Stimulated activated CD4-positive, alpha-beta T cell treated with anti-CD3 and anti-CD28 coated beads, TNF-alpha, amount 100 ng/mL, for 1 hour (primary cell): ENCODE measurements at places on chromosomes 5 and 9.

- no peak for DNase-seq
These were observed at the start of gene TPM2 for GRCh38 chr9:35689542-35690293. TPM2 (minus strand) TSS chr9:35689925; CDS start chr9:35689817, 108 bp downstream.

DNA sequence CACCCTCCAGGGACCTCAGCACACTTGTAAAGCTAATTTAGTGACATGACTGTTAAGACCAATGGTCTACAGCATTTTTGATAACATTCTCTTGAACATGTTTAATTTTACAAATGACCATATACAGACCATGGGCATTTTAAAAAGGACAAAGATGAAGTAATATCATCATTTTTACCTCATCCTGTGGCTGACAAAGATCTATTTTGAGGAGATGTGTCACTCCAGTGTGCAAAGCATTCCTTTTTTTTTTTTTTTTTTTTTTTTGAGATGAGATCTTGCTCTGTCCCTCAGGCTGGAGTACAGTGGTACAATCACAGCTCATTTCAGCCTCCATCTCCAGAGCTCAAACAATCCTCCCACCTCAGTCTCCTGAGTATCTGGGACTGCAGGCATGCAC lies 118.2 kb upstream of the TBC1D2 start:
- DNase-seq: no peak

- DNase-seq: no peak
These were observed 78.5 kb downstream of the CD180 start for GRCh38 chr5:67118050-67118620.

DNA sequence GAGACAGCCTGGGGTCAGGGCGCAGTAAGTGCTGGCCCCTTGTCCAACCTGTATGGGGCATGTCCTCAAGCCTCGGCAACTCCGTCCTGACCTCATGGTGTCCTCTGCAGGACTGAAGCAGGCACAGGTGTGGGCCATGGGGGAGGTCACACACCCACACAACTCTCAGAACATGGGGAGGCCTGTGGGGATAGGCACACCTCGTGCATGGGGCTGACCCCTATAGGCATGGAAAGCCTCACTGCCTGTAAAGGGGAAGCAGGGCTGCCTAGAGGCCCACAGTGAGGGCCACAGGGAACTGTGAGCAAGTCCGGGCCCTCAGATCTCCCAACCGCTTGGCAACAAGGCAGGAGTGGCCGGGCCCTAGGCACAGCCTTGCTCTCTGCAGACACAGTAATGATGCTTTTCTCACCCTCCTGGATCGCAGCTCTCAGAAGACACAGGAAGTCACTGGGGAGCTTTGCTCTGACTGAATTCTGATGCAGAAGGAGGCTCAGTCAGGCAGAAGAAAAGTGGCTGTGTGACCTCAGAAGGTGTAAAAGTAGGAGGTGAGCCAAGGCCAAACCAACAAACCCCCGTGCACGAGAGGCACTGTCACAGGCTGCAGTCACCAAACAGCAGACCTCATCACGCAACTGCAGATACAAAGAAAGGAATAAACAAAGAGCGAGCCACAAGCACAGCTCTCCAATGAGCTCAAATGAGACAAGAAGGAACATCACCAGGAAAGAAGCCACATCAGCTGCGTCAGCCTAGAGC lies 5.4 kb downstream of the IPPK start:
- no peak for DNase-seq

GRCh38 chr5:124922255-124922975 lies 176.0 kb upstream of the ZNF608 start:
- no peak for DNase-seq

DNA sequence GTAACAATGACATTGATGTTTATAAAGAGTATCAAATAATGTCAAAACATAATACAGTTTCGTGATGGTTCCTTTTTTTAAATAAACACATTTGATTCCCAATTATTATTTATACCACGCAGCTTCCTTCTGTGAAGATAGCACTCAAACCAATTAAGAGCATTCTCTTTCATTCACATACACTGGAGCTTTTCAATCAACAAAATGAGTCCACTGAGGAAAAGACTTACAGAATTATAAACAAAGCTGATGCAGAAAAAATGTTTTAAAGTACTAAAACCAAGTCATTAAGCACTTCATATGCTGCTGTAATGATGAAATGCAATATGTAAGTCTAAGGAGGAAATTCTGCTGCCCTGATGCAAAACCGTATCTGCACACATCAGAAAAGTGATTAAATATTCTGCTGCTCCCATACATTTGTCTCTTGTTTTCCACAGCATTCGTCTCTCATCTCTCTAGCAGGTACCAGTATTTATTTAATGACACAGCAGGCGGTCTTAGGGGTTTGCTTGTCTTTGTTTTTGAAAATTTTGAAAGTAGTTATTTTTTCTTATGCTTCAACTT lies 147.1 kb downstream of the CDH10 start:
- DNase-seq: no peak

DNA sequence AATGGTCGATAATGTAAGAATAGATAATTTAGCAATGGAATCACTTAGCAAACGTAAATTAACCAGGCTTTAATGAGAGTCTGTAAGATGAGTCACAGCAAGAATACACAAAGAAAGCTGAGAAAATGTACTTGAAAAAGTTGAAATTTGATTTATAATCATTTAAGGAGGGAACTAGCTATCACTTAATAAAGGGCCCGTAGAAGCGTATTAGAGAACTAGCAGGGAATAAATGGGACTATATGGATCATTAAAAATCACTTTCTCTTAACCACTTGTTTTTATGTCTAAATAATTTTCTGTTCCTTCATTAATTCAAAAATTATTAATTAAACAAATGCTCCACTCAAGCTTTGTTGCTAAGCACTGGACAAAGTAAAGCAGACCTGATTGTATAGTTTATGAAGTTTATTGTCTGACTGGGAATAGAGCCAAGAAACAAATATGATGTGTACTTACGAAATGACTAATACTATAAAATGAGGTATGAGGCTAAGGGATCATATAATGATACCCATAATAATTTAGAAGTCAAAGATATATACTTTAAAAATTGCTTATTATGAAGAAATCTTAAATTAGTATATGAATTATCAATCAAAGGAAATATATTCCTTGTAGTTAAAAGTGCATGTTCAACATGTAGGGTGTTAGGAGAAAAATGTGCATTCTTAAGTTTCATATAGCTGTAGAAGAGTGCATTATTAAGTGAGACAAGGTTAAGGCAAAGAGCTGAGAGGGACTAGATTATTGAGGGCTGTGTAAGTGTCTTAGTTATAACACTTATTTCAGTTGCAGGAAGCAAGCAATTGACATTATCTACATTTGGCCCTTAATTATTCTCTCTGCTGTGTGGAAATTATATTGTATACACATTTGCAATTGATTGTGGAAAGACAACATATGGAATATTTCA lies 196.8 kb downstream of the PRDM9 start:
- DNase-seq: no peak

DNA sequence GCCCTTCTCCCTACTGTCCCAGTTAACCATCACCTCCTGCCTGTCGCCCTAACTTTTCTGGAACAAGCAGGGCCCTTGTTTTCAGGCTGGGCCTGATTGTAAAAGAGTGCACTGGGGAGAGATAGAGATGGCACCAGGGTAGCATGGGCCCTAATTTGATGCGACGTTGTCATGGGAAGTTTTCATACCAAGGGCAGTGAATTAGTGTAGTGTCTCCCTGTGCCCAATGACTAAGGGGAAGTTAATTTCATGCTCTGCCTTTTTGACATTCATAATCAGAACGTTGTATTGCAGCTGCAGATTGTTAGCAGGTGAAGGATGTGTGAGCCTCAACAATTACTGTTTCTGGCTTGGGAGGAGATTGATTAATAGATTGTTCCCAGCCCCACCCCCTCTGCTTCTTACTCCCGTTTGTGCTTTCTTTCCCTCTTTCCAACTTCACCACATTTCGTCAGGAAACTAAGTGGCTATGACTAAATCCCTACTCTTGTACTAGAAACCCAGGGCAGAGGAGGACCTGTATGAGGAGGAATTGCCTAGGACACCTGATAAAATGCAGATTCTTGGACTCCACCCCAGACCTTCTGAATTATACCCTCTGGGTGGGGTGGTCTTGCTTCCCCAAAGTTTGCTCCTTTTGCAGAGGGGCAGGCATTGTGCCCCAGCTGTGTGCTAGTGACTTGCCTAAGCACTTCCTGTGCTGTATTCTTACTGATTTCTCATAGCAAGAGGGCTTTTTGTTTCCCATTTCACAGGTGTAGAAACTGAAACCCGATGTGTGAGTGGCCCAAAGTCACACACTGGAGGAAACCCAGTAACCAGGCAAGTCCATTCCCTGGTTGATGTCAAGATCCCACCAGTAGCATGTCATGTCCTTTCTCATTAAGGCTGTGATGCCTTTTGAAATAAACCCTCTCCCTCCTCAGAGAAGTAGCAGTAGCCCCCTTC lies 56.3 kb downstream of the DAB2IP start:
- no peak for DNase-seq

DNA sequence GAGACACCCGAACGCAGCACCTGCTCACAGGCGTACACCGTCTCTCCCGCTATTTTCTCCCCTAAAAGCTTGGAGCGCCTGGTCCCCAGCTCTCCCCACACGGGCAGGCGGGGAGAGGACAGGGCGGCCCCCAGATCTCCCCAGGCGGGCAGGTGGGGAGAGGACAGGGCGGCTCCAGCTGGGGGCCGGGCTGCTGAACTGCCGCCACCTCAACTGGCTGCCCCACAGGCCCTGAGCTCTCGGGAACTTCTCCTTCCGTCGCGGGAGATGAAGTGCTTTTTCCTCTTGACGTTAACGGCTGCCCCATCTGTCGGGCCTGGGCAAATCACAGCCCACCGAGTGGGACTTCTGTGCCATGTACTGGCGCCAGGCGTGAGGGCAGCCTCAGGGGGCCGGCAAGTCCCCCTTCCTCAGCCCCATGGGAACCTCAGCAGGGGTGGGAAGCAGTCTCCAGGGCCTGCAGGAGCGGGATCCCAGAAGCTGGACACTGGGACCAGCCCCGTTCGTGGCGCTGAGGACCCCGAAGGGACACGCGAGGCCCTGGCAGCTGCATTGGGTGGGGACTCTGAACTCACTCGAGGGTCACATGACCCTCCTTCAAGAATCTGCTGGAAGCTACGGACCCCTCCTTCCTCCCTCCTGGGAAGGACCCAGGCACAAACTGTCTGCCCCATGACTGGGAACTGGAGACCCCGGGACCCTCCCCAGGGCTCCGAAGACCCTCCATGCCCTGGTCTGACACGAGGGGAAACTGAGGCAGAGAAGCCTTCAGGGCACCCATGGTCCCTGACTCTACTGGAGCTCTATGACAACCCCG lies 5.7 kb upstream of the EGFL7 start:
- no peak for DNase-seq

DNA sequence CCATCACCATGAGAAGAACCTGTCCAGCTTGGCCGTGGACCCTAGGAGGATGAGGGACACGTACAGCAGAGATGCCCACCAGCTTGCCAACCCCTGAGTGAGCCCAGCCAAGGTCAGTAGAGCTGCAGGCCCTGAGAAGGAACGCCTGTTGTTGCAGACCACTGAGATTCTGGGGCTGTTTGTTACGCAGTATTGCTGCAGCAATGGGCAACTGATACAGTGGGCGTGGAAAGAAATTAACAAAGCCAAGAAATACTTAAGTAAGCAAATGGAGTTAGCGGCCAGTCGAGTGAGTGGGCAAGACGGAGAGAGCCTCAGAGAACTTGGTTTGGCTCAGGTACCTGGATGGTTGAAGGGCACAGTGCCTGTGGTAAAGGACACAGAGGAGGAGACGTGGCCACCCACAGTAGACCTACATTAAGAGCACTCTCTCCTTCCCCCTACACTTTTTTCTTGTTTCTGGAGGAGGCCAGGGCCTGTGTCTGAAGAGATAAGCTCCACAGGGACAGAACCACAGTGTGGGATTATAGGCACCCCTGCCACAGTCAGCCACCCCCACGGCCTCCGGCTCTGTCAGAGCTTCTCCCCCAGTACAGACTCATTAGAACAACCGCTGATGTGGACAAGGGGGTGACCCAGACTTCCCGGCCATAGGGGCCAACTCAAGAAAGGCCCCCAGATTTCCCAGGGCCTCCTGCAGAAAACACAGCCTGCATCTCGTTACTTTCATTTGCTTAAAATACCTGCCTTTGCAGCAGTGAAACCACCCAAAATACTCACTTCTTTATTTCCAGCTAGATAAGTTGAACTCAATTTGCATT lies 40.1 kb upstream of the GRHPR start:
- DNase-seq: no peak

GRCh38 chr5:177509381-177509951 lies at the start of gene DOK3:
DOK3 (minus strand) TSS chr5:177509826; CDS start chr5:177509540, 286 bp downstream.
- no peak for DNase-seq

- no peak for DNase-seq
These were observed 82.0 kb upstream of the HAPLN1 start for GRCh38 chr5:83802686-83803085.

DNA sequence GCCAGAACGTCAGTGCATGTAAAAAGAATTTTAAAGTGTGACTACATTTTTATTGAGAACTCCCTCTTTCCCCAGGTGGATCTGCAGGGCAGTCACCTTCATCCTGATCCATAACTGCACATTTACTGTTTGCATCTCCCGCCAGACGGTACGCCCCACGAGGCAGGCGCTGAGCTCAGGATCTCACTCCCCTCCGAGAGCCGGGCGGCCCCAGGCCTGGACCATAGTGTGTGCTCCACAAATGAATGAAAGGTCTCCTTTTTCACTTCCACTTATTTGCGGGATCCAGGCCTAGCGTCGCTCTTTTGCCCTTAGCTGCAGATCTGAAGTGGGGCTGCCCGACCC lies 378 bp downstream of the DROSHA start:
- no peak for DNase-seq

- DNase-seq: no peak
These were observed 127.9 kb downstream of the NNT start for GRCh38 chr5:43730832-43731342.

- DNase-seq: no peak
These were observed 7.9 kb downstream of the ELOVL7 start for GRCh38 chr5:60836131-60836530.

GRCh38 chr5:91301106-91301846 lies 81.8 kb downstream of the ARRDC3 start:
- no peak for DNase-seq

GRCh38 chr9:113403646-113404045 lies 2.6 kb upstream of the ALAD start:
- DNase-seq: no peak

GRCh38 chr9:123322273-123323195 lies 33.5 kb upstream of the CRB2 start:
- no peak for DNase-seq
